ENCODE measurements at places on chromosomes 13 and 19.

DNA sequence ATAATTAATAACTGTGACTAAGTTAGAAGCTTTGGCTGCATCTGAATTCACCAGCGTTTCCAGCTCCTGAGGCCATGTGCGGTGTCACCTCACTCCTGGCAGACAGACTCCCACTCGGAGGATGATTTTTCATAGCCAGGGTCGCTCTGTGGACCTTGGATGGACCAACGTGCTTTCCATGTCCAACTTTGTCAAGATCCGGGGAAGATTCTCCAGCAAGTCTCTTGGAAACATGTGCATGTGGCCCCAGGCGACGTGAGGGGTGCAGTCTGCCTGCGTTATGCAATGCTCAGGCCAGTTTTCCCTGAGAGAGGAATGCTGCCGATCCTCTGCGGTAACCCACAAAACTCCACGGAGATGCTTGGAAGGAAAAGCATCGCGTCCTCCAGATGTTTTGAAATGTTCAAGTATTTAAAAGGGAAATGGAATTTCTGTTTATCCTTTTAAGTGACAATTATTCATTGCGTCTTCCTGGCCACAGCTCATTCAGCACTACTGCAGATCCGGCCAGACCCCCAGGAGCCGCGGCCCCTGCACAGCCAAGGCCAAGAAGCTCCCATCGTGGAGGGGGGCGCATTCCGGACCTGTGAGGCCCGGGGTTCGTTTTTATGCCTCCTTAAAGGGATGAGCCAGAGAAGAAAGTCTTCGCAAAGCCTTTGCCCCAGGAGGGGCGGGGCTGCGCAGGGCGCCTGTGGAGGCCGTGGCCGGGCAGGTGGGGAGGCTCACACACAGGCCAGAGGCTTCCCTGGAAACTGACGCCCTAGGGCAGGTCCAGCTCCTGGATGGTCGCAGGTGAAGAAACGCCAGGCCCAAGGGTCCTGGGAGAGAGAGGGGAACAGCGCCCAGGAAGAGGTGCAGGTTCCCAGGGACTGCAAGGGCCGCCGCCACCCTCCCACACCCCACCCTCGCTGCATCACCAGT is 46.0 kb downstream of the C13orf46 start:
- DNase-seq, result no peak

DNA sequence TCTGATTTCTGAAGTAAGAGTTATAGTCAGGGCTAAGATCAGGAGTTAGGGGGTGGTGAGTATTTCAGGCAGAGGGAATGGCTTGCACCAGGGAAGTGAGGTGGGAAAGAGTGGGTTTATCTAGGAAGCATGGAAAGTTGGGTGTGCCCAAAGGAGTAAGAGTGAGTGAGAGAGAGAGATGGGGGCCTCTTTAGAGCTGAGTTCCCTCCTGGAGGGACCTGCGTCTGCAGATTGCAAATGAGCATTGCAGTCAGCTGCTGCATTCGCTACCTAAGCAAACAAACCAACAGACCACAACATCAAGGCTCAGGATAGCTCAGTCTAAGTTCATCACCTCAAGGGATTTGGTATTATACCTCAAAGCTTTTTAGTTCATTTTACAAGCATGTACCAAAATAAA is 405.8 kb downstream of the FGF9 start:
- no peak for DNase-seq

GRCh38 chr13:51067706-51068105 is 43.4 kb downstream of the C13orf42 start:
- DNase-seq, result no peak

- no peak for DNase-seq
Measured at GRCh38 chr19:19514215-19514657, 1.1 kb downstream of the TSSK6 start.

- no peak for DNase-seq
Measured at GRCh38 chr13:98707281-98707999, 45.0 kb downstream of the SLC15A1 start.

DNA sequence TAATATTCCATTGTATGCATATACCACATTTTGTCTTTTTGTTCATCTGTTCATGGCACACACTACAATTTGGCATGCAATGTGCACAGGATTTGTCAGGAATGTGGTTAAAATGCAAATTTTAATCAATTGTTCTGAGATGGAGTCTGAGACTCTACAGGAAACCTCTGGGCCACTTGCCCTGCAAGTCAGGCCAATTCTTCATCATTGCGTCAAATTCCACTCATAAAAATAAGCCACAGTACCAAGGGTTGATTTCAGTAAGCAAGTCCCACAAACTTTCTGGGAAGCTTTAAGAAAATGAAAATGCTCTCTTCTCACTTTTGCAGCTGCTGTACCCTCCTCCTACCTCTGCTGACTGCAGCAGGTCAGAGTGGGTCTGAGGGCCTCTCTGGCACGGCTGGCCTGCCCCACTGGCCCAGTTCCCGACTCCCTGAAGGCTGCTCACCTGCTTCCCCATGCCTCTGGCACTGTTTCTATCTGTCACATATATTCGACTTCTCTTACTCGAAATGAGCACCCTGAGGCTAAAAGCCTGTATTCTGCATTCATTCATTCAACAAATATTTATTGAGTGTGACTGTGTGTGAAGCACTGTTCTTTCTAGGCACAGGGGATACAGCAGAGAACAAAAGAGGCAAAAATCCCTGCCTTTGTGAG is 83.8 kb upstream of the WASF3 start:
- no peak for DNase-seq

- DNase-seq, result no peak
Measured at GRCh38 chr19:42229301-42229854, 9.3 kb downstream of the ZNF526 start.

DNA sequence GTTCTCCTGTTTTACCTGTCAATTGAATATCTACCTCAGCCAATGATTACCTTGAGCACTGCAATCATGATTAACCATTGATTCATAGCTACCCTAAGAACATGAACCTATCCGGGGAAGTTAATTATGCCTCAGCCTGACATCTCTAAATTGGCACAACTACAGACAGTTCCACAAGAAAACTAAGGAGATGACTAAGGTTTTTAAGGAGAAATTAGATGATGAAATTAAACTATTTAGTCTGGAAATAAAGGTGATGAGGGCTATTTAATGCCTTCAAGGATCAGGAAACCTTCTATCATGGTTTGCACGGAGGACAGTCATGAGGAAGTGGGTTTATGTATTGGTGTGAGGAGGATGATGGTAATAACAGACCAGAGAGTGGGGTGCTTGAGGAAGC is 203.4 kb downstream of the COL4A1 start:
- no peak for DNase-seq

DNA sequence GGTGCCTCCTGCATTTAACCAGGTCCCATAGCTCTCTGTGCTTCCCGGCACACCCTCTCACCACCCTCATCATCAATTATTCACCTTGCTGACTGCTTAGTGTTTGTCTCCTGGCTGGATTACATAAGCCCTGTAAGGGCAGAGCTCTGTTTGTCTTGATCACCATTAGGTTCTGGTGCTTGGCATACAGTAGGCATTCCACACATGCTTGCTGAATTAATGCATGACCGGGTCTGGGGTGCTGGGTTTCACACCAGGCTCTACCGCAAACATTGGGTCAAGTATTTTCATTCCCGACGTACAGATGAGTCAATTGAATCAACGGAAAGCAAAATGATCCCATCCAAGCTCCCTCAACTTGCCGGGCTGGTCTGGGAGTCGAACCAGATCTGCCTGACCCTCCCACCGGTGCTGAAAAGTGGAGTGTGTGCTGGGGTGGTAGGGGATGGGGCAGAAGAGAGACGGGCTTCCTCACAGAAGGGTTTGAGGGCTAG is 28.5 kb downstream of the VAV1 start:
- no peak for DNase-seq

GRCh38 chr19:29836409-29836825 is 24.6 kb downstream of the CCNE1 start:
- DNase-seq, result no peak

DNA sequence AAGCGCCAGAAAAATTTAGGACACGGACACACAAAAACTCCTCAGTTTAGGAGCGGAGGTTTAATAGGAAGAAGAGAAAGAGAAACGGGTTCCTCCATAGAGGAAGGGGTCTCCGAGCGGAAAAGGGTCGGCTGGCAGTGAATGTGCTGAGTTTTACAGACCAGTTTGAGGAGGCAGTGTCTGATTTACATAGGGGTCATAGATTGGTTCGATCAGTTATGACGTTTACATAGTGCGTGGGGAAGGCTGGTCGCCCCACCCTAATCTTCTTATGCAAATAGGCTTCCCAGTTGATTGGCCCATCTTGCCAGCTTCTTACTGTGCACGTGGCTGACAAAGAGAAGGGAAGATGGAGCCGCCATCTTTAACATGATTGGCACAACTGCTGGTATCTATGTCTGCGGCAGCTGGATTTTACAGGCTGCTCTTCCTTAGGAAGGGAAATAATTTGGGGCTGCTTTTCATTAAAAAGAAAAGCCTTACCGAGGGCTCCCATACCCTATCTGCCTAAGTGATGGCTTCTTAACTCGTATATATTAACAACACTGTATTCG is 1.2 kb upstream of the ZNF225 start:
- no peak for DNase-seq

GRCh38 chr13:30418075-30418716 is 4.1 kb upstream of the UBE2L5 start:
- no peak for DNase-seq

DNA sequence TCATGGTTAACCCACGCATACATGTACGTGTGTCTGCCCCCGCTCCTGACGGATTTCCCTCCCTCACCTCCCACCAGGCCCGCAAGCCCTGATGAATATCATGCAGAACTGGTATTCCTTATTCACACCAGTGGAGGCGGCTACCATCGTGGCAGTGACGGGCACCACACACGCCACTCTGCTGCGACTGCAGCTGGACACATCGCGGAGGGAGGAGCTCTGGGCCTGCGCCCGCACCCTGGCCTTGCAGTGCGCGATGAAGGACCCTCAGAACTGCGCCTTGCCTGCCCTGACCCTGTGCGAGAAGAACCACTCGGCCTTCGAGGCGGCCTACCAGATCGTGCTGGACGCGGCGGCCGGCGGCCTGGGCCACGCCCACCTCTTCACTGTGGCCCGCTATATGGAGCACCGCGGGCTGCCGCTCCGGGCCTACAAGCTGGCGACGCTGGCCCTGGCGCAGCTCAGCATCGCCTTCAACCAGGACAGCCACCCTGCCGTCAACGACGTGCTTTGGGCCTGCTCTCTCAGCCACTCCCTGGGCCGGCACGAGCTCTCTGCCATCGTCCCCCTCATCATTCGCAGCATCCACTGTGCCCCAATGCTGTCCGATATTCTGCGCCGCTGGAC is 35.0 kb downstream of the ZSWIM4 start:
- no peak for DNase-seq

GRCh38 chr13:78035500-78035899 is 116.9 kb upstream of the EDNRB start:
- no peak for DNase-seq

- DNase-seq, result no peak
Measured at GRCh38 chr13:55230570-55230908, 1910.2 kb upstream of the PRR20A start.

DNA sequence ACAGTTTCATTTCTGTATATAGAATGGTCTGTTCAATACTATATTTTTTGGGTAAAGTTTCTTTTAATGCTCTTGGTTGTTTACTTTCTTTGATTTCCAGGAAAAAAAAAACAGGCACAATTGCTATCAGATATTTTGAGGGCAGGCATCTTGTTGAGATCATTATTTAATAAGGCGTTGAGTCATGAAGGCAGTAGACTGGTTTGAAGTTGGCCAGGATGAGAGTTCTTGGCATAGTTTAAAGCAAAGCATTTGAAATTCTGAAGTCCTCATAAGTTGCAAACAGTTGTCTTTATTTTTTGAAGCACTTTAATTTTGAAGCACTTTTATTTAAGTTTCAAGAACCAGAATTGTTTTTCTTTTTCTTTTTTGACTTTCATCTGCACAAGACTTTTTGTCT is 2.6 kb upstream of the ZNF175 start:
- DNase-seq, result no peak

DNA sequence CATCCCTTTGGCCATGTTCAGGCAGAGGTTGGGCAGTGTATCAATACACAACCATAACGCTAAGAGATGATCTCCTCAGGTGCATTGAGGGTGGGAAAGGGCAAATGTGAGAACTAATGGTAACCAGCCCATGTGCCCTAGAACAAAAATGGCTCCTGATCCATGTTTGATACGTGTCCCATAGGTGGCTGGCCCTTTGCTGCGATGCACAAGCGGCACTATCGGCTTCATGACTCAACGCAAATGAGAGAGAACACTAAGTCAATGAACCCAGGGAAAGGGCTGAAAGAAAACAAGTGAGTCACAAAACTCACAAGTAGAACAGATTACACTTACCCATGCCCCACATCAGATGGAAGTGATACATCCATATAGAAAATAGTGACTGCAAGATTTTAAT is 201.7 kb downstream of the ABCC4 start:
- no peak for DNase-seq

- DNase-seq, result no peak
Measured at GRCh38 chr19:27972291-27973040, 1240.5 kb downstream of the UQCRFS1 start.

DNA sequence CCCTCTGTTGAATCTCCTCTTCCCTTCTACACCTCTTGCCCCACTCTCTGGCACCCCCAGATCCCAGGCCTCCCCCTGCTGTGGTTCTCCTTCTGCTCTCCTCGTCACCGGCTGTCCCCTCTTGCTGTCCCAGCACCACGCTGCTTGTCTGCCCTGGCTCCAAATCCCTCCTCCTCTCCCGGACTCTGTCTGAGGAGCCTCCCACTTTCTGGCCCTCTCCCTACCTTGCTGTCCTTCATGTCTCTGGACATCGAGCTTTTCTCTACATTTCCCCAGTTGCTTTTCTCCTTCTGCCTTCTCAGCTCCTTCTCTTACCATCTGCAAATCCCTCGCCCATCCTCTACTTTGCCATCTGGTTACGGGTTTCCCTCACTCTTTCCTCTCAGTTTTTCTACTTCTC is 1.2 kb downstream of the ZNF347 start:
- DNase-seq, result no peak

GRCh38 chr13:79936368-79937136 is 404.4 kb downstream of the SPRY2 start:
- DNase-seq, result no peak

DNA sequence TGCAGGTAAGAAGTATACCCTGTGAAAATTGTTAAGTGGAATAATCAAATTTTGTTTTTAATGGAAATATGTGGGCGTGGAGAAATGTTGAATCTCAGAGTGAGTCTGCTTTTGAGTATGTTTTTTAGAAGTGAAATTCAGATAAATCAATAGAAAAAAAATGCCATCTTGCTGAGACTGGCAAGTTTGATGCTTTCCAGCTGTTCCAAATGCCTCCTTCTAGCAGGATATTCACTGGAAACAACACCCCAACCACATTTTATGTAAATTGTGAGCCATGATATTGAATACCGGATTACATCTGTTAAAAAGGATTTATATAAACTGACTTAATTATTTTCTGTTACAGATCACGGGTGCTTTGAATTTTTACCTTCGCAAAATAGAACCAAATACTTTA is 115.4 kb downstream of the ITGBL1 start:
- DNase-seq, result no peak

GRCh38 chr19:40519352-40520322 is 52.8 kb downstream of the SPTBN4 start:
- DNase-seq, result no peak

- no peak for DNase-seq
Measured at GRCh38 chr19:12272386-12272785, 22.3 kb downstream of the ZNF44 start.
